ENCODE measurements at places on chromosomes 4 and X.

- DNase-seq: no peak
These were observed 94.7 kb upstream of the CXXC4 start for GRCh38 chr4:104589264-104589868.

DNA sequence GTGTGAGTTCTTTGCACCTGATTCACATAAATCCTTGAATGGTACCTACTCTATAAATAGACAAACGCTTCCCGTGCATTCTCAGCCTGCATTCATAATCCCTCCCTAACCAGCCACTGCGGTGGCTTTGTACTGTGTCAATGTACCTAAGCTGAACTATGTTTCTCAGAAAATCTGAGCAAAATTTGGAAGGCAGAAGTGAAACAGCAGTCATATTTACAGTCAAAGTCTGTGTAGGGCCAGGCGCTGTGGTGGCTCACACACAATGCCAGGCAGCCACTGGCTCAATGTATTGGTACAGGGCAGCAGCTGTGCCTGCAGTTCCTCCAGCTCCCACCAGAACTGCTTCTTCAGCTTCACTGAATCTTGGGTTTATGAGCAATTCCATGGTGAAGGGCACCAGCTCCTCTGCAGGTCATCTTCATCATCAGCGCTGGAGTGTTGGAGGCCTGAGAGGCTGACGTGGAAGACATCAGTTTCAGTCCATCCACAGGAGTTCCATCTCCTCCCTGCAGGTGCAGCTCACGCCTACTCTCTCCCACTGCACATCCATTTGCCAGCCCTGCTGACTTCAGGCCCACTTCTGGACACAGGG lies 32.3 kb upstream of the IRF2 start:
- DNase-seq: no peak

DNA sequence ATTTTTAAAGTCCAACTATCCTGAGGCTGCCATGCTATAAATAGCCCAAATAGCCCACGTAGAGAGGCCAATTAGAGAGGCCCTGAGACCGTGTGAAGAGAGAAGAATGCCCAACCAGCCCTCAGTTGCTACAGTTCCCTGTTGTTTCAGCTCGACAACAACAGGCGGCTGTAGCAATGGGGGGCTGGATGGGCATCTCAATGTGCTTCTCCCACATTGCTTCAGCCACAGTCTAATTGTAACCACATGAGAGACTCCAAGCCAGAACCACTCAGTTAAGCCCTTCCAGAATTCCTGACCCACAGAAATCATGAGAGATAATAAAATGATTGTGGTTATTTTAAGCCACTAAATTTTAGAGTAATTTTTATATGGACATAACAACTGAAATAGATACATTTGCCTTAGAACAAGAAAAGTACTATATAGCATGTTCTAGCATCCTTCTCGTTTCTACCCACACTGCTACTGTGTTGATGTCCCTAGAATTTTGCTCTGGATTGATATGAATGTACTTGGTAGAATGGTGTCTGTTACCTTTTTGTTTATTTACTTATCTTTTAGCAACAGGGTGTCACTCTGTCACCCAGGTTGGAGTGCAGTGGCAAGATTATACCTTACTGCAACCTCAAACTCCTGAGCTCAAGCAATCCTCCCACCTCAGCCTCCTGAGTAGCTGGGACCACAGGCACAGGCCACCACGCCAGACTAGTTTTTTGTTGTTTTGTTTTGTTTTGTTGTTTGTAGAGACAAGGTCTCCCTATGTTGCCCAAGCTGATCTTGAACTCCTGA lies 436.4 kb downstream of the BCOR start:
- peak; percentile 28 for DNase-seq

DNA sequence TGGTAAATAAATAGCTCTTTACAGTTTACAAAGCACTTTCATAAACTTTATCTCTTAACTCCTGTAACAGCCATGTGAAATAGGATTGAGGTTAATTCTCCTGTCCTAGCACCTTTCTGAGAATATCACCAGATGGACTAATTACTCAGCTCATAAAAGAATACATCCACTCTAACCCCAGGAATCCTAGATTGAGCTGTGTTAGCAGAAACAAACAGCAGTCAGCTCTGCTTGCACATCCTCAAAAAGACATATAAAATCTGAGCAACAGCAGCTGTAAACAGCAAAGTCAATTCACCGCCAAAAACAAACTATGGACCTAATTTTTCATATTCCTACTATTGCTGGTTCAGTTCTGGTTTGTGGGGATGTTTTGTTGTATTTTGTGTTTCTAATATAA lies 182.8 kb downstream of the QDPR start:
- DNase-seq: no peak

GRCh38 chrX:136546371-136546781 lies 14.4 kb downstream of the VGLL1 start:
- DNase-seq: no peak

Data from RPMI7951 (cell line).